Colonic mucosa (tissue), 4 donors: ENCODE measurements at places on chromosomes 13 and 19. TPM values are rescaled to one million over a fixed set of nuclear protein-coding genes. Genes with fewer than 3 reads are reported as not detected.
A peak's percentile ranks its signal among the peaks of the same experiment; 100 is the strongest.

- H3K4me1 ChIP-seq: no peaks in the 10 kb centered on the region
- H3K27ac ChIP-seq: no peak overlapping the region
- H3K36me3 ChIP-seq: no peaks in the 10 kb centered on the region
- H3K4me3 ChIP-seq: no peak overlapping the region
- H3K27me3 ChIP-seq: no peaks in the 10 kb centered on the region
Observed at GRCh38 chr13:98915563-98915962, 62.3 kb downstream of the DOCK9 start.

- peak; percentile 66 for DNase-seq
- no peaks in the 10 kb centered on the region for H3K27me3 ChIP-seq
- H3K4me3 ChIP-seq: no peak overlapping the region
- peaks cover 14% of the 10 kb centered on the region for H3K36me3 ChIP-seq
Observed at GRCh38 chr19:42292042-42292960, 9.6 kb upstream of the PRR19 start.

- peak overlapping the region; percentile 71 for H3K4me3 ChIP-seq
- DNase-seq: no peak
- no peaks in the 10 kb centered on the region for H3K36me3 ChIP-seq
- no peaks in the 10 kb centered on the region for H3K27me3 ChIP-seq
- peaks cover 5% of the 10 kb centered on the region for H3K4me1 ChIP-seq
Observed at GRCh38 chr19:41193430-41194156, 574 bp downstream of the CYP2S1 start.

GRCh38 chr13:46951516-46951915, 54.7 kb upstream of the HTR2A start:
- H3K4me1 ChIP-seq: no peaks in the 10 kb centered on the region
- H3K27me3 ChIP-seq: no peaks in the 10 kb centered on the region
- H3K4me3 ChIP-seq: no peak overlapping the region
- no peak overlapping the region for H3K27ac ChIP-seq
- DNase-seq: no peak

DNA sequence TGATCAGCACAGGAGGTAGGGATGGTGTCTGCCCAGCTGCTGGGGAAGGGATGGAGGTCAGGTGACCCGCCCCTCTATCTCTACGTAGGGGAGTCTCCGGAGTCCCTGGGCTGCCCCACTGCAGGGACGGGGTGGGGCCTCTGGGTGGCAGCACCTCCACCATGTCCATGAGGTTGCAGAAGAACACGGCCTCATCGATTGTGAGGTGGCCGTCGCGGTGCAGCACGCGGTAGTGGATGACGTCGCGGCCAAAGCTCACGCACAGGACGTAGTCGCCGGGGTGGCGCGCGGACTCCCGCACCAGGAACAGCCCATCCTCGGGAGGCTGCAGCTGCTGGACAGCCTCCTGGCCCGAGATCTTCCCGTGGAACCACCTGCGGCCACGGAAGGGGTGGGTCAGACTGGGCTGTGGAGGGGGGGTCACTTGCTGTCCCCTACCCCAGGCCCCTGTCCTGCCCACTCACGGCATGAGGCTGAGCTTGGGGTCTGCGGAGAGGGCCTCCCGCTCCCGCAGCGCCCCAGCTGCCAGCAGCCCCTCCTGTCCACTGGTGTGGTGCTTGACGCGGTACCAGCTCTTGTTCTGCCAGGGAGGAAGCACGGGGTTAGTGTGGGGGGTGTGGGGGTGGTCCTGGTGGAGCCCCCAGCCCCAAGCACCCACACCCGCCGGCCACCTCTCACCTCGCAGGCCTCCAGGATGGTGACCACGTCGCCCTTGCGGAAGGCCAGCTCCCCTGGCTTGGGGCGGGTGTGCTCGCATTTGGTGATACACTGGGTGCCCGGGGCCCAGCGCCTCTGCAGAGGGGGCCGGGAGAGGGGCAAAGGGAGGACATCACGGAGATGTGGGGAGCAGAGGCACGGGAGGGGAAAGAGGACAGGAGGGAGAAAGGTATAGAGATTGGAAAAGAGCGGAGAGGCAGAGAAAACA, 2.3 kb downstream of the MATK start:
- no peak for DNase-seq
- H3K27me3 ChIP-seq: peaks cover 7% of the 10 kb centered on the region
- no peak overlapping the region for H3K27ac ChIP-seq
- no peaks in the 10 kb centered on the region for H3K4me1 ChIP-seq

DNA sequence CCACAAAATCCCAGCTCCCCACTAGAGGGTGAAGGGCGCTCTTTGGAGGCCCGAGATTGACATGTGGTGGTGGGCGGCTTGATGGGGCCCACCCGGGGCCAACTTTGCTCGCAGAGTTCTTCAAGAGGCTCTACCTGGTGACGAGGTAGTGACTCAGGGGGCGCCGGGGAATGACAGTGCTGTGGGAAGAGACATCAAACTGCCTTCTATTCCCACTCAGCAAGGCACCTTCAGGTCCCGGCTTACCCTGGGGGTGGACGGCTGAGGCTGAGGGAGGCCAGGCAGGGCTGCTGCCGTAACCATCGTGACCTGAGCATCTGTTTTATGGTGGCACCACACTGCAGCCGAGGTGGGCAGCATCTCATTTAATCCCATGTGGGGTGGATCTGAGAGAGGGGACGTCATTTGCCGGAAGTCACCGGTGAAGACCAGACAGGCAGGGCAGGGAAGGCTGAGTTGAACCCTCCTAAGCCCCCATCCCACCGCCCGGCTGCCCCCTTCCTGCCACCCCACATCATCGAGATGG, 1.6 kb downstream of the LINGO3 start:
- no peak overlapping the region for H3K27ac ChIP-seq
- no peaks in the 10 kb centered on the region for H3K4me1 ChIP-seq
- no peak overlapping the region for H3K4me3 ChIP-seq
- DNase-seq: no peak

GRCh38 chr13:105007166-105007808, 1528.2 kb downstream of the EFNB2 start:
- H3K27ac ChIP-seq: no peak overlapping the region
- H3K4me3 ChIP-seq: no peak overlapping the region
- H3K36me3 ChIP-seq: no peaks in the 10 kb centered on the region
- H3K4me1 ChIP-seq: no peaks in the 10 kb centered on the region
- no peaks in the 10 kb centered on the region for H3K27me3 ChIP-seq
- no peak for DNase-seq

The MIA gene
- 3.6 TPM for total RNA-seq

The FGF21 gene
- not detected for total RNA-seq

The OR7C1 gene
- not detected for total RNA-seq

The KRTDAP gene
- total RNA-seq: not detected

The PSG11 gene
- not detected for total RNA-seq

The SPRYD7 gene
- total RNA-seq: 14.1 TPM
